ENCODE measurements at places on chromosomes 7 and 10.

GRCh38 chr7:77238703-77239136, 39.1 kb upstream of the FGL2 start:
- DNase-seq: no peak

GRCh38 chr7:108001764-108002725, 916 bp downstream of the LAMB1 start:
- no peak for DNase-seq

- DNase-seq: no peak
Observed at GRCh38 chr10:23516530-23516929, 77.7 kb downstream of the OTUD1 start.

- no peak for DNase-seq
Observed at GRCh38 chr10:12377658-12378290, 28.4 kb downstream of the CAMK1D start.

DNA sequence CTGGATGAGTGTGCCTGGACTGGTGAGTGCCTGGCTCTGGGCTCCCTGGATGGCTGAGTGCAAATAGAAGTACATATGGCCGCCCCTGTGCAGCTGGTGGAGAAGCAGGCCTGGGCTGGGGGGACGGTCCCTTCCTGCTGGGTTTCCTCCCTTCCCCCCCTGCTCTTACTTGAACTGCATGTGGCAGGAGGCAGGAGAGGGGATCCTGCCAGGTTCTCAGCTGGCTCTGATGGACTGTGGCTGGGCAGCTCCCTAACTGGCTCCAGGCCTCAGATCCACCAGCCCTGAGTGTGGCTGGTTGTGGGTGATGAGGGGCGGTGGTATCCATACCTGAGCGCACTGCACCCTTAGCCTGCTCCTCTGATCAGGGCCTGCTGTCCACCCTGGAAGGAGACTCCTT, 26.9 kb downstream of the ADCY1 start:
- no peak for DNase-seq
